ENCODE measurements at places on chromosomes 2 and 18.

DNA sequence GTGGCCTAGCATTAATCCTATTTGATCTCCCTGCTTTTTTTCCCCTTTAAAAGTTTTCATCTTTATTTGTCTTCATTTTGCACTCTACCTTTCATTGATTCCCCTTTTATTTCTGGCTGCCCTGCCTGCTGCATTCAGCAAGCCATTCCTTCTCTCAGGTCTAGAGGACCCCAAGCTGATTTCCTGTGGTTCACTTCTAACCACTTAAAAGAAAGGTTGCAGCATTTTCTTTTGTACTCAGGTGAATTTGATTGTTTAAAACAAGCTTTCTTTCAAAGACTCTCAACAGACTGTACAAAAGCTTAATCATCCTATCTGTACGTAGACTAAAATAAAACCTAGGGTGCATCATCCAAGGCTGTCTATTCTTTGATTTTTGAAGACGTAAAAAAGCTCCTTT lies 160.3 kb downstream of the CSRNP3 start:
- no peak for DNase-seq

DNA sequence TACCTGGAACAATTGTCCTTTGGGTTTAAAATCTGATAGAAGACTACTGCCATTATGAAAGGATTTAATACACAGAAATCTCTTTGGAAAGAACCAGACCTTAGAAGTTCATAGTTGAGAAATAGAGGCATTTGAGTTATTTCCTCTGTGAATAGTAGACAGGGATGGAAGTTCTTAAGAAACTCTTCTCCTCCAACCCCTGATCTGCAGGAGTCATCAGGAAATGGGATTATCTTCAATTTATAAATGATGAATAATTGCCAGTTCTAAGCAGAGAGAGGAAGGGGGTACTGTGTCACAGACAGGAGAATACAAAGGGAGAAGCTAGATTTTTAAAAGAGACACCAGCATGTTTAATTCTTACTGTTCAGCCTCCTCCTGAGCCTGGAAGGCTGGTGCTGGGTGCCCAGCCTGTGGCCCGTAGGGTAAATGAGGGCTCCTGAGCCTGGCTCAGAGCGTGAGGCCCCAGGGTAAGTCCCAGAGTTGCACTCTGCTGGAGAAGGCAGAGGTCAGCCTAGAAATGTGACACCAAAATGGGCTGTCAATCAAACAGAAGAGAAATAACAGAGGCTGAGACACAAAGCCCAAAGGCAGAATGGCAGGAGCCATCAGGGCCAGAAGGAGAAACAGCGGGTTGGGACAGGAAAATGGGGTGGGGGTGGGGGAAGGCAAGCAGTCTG lies 58.2 kb upstream of the PKDCC start:
- DNase-seq: no peak

- DNase-seq: no peak
Observed at GRCh38 chr2:222835143-222835822, 25.6 kb upstream of the ACSL3 start.

- DNase-seq: no peak
Observed at GRCh38 chr2:69618362-69618761, 25.2 kb downstream of the AAK1 start.

GRCh38 chr2:205017912-205018311 lies 472.6 kb downstream of the PARD3B start:
- no peak for DNase-seq

- DNase-seq: no peak
Observed at GRCh38 chr2:62495761-62496160, 10.2 kb downstream of the TMEM17 start.

DNA sequence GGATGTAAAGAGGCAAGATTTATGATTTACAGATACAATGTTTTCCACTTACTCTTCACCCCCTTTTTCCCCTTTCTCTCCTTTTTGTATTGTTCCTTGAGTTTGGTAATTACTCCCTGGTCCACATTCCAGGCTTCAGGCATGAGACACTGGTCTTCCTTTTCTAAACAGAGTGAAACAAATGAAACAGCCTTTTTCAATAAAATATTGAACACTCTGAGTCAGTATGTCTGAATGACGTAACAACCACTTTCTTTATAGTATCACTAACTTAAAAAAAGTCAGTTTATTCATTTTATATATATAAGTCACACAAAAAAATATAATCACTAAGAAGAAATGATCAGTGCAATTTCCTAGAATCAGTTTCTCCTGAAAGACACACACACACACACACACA lies 79.7 kb downstream of the STRN start:
- no peak for DNase-seq

GRCh38 chr18:79662034-79662433 lies 17.6 kb upstream of the CTDP1 start:
- no peak for DNase-seq

GRCh38 chr2:215171796-215172195 lies 33.4 kb upstream of the ABCA12 start:
- DNase-seq: no peak

DNA sequence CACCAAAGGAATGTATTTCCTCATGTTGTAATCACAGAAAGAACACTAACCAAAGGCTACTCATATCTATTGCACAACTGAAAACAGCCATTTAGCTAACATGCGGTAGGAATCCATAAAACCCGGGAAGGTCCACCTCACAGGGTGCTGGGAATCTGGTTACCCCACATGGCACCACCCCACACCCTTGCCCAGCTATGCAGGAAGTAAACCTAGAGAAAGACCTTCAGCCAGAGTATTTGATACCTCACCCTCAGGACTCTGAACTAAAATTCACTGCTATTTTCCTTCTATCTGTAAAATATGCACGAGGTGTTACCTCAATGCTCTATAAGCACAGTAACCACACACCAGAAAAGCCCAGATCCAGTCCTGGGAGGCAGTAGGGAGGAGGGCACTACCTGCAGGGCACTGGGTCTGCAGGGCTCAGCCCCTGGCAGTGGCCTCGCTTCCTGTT lies 45.8 kb downstream of the PTPN2 start:
- DNase-seq: peak; percentile 93

- DNase-seq: no peak
Observed at GRCh38 chr2:222669353-222669752, 2.1 kb upstream of the MOGAT1 start.

- peak; percentile 19 for DNase-seq
Observed at GRCh38 chr2:151730262-151730975, 3.9 kb downstream of the NEB start.

- DNase-seq: no peak
Observed at GRCh38 chr2:58607448-58607847, 366.3 kb upstream of the FANCL start.

DNA sequence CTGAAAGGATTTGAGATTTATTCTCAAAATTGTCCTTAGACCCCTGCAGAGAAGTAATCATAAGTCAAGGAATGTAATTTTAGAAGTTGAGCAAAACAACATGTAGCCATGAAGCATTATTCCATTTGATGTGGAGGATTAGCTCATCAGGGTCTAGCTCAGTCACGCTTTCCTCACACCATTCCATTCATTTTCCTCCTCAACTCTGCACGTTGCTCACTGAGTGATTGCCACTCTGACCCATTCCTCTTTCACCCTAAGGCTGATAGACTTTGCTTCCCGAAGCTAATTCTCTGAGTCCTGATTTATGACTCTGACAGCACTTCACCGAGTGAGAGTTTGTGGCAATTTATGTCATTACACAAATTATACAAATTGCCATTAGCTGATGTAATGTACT lies 820.6 kb upstream of the PIK3C3 start:
- no peak for DNase-seq

DNA sequence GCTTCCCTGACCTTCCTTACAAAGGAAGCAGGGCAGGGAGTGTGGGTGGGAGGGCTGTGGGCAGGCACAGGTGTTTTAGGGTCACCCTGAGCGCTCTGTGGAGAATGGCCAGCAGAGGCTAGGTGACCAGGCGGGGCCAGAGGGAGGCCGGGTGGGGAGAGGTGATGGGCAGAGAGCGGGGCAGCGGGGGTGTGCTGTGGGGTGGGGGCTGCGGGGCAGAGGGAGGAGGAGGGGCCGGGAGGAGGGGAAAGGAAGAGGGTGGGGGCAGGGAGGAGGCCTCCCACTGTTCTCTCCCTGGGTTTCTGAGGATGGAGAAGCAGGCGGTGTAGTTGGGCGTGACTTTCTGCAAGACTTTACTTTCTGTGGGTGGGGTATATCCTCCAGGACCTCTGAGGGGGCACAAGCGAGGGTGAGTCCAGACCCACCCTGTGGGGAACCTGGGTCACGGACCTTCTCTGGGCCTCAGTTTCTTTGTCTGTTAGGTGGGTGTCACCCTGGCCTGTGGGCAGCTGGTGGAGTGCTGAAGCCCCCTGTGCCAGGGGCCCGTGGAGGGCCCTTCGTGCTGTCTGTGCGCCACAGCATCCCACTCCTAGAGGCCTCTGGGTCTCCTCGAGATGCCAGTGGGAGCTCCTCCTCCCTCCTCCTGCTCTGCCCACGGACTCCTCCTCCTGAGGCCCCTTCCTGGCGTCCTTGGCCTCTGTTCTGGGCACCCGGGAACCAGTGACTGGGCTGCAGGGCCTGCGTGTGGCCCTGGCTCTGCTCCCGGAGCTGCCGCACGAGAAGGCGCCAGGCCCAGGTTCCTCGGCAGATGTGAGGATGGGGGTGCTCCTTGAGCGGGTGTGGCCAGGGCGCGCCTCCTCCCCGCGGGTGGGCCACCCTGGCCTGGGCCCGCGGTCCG lies 6.3 kb upstream of the NEU4 start:
- DNase-seq: no peak

DNA sequence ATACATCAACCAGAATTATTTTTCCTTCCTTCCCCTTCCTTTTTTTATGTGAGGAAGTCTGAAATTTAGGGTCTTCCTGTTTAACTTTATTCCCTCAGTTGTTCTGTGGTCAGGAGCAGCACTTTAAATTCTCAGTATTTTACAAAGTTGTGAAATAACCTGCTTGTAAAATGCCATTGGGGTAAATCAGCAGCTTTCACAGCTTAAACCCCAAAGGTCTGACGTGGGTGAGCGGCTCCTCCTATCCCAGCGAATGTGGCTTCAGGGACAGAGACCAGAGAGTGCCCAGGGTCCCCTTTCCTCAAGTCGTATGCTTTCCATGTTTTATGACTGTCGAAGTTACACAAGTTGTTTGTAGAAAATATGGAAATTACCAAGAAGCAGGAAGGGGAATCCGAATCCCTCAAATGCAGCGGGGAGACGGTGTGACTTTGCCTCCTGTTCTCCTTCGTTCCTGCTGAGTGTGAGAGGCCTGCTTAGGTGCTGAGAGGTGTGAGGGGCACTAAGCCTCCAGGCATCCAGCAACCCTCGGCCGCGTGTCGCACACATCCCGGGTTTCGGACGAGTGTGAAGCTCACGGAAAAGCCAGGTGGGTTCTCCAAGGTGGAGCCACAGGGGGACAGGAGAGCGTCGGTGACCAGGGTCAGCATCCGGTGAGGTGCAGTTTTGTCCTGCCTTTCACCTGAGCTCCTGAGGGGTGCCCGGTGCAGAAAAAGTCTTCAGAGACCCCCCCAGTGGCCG lies 10.8 kb upstream of the KCNG2 start:
- DNase-seq: no peak

DNA sequence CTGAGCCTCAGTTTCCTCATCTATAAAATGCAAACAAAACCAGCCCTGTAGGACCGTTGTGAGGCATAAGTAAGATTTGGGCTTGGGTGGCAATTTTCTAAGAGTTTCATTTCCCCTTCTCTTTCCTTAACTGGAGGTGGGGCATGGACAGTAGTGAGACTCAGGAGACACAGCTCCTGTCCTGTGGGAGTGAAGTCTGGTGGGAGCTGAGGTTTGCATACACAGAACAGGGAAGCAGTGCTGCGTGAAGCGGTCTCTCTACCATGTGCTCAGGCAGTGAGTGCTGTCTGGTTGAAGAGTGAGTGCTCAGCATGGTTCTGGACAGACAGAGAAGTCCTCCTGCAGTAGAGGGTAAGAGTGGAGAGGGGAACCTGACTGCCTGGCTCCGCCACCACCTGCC lies 62.3 kb upstream of the MCFD2 start:
- no peak for DNase-seq

DNA sequence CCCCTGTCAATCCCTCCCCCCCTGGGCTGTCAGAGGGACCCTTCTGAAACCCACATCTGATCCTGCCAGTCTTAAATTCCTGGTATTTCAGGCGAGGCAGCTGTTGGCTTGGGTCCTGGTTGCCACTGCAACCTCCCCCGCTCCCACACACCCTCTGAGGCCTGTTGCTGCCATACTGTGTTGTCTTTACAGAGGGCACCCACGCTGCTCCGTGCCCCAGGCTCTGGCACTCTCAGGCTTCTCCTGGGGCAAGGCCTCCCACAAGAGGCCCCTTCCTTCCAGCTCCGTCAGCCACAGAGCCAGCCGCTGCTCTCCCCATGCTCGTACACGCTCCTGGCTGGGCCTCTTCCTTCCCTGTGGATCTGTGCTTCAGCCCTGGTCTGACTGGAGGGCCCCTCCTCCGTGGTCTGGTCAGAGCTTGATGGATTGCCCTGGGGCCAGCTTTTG lies 8.6 kb downstream of the CABLES1 start:
- DNase-seq: no peak

DNA sequence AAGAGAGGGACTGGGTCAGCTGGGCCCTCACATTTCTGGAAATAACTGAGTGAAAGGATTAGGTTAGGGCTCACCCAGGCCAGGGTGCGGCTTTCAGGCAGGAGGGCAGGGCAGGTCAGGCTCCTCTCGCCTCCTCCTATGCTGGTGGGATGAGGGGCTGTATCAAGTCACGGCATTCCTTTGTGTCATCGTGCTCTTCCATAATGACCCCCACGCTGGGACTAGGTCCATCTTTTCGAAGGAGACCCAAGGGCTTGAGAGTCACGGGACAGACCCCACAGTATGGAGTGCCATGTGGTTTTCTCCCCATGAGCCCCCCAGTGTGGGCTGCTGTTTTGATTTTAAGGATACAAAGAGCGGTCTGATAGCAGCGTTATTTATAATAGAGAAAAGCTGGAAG lies 137.8 kb upstream of the COPS8 start:
- no peak for DNase-seq

GRCh38 chr2:26536371-26537068 lies 58.6 kb upstream of the OTOF start:
- no peak for DNase-seq

DNA sequence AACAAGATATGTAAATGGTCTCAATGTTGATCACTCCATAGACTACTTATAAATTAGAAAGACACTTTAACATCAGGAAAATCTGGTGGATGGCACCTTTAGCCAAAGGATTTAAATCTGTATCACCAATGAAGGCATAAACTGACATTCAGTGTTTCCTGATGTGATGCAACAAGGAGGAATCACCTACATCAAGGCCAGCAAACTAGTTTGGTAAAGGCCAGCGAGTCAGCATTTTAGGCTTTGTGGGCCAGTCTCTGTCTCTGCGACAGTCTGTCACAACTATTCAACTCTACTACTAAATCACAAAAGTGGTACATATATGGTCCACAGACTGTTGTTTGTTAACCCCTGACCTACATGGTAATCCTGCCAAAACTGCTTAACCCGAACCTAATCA lies 33.3 kb downstream of the C2orf76 start:
- no peak for DNase-seq

- DNase-seq: no peak
Observed at GRCh38 chr2:66109419-66109818, 325.5 kb upstream of the MEIS1 start.

DNA sequence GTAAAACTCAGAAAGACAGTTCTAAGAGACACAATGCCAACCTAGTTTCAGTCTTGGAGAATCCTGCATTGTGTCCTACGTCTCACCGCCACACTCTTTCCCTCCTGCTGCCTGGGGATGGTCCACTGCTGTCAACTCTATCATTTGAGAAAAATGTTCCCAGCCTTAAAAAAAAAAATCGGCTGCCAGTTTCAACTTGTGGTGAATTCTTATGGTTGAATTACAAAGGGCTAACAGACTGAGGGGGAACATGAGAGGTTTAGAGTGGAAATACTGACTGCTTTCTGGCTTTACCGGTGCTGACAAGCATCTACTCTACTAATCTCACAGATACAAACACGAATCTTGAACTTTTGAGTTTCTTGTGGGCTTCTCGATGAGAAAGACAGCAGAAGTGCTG lies 74.0 kb downstream of the NAB1 start:
- no peak for DNase-seq

Measured in kidney epithelial cell (primary cell).